ENCODE measurements at places on chromosomes 3 and 15.

DNA sequence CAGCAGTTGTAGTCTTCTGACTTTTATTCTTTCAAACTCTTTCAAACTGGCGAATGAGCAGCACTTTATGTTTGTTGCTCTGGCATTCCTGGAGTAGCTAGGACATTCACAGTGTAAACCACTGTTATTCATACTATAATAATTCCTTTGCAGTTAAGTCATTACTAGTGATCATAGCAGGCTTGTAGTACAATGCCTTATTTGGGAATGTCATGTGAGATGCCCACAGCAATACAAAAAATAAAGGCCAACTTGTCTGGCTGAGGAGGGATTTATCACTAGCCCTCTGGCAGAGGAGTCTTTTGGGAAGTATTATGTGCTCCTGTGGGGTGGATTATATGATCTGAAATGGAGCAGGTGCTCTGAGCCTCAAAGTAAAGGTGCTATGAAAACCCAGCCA lies 197.2 kb downstream of the VGLL3 start:
- DNase-seq, result no peak

DNA sequence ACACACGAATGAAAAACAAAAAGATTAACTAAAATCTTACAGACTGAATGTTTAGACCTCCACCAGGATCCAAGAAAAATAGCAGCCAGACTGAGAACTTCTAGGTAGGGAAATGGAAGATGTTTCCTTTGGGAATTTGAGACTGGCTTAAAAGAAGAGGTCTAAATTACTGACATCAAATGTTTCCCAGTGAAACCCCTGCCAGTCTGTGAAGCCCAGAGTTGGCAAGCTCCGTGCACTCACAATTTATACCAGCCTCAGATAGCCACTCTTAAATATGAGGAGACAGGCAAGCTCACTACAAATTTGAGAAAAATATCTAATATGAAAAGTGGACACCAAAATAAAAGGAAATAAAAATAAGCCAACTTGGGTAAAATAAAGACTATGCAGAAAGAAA lies 700.5 kb upstream of the ZNF385D start:
- DNase-seq, result no peak

DNA sequence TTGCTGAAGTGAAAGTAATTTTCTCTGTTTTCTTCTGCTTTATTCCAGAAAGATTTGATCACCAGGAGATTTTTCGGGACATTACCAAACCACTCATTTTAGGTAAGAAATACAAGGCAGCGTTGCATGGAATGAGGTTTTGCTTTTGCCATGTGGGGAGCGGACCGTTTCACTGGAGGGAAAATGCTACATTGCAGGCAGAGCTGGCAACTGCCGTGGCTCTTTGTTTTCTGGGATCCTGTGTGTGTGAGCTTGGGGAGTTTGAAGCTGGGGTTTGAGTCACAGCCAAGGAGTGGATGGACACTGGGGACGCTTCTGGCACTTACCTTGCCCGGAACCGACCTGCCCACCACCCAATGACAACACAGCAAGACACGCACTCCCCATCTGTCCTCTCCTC lies 109.9 kb downstream of the APBA2 start:
- DNase-seq, result no peak

DNA sequence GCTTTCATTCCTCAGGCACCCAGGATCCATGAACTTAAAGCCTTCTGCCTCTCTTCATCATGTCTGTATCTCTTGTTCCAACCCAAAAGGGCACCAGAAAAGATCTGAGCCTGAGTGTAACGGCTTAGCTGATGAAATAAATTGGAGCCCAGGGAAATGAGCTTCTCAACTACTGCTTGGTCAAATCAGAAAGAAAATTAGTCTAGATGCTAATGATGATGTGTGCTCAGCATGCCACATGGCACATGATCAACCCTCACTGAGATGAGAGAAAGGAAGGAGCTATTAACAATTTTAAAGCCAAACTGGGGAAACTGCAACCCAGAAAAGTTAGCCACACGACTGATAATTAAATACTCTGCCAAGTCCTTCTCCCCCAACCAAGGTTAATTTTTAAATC lies 325.7 kb downstream of the CNTN3 start:
- DNase-seq, result no peak

GRCh38 chr3:87766721-87767120 lies 292.1 kb downstream of the CGGBP1 start:
- no peak for DNase-seq
